ENCODE measurements at places on chromosomes 5 and 9.

- DNase-seq = no peak
Measured at GRCh38 chr5:110702300-110702699, 24.2 kb downstream of the TMEM232 start.

DNA sequence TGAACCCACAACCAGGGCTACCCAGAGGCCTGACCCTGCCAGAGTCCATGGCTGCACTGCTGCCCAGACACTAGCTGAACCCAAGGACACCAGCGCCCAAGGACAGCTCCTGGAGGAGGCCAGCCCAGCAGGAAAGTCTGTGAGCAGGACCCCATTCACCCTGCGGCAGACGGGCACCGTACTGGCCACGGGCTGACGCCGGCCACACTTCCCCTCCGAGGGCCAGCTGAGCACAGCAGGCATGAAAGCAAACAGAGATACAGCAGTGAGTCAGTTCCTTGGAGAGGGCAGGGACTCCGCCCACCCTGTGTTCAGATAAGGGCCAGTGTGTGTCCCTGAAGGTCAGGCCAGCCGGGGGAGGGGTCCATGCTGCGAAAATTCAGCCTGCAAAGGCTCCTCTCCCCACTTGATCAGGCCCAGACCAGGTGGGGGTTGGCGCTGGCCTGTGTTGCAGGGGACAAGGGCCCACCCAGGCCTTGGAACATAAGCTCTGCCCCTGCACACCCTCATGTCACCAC lies 3.2 kb downstream of the RNF208 start:
- DNase-seq = no peak

GRCh38 chr9:23741351-23741750 lies 84.7 kb downstream of the ELAVL2 start:
- DNase-seq = no peak

DNA sequence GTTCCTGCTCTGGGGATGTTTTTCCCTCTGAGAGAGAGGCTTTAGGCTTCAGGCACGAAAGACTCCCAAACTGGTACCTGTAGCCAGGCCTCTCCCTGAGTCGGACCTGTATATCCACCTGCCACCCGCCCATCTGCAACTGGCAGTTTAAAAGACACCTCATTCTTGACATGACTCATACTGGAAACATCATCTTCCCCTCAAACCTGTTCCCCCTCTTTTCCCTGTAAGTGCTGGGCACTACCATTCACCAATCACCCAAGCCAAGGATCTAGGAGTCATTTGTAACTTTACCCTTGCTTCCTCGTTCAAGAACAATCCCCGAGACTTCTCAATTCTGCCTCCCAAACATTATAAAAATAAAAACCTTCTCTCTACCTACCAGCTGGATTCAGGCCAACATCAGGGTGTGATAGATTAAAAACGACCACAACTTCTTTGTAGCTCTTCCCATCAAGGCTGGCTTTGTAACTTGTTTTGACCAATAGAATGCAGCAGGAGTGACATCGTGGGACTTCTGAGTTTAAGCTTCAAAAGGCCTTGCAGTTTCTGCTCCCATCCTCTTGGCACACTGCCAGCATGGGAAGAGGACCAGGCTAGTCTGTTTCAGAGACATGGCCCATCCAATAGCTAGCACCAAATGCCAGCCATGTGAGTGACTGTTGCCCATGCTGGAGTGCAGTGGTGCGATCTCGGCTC lies 1.8 kb upstream of the WDR31 start:
- no peak for DNase-seq

DNA sequence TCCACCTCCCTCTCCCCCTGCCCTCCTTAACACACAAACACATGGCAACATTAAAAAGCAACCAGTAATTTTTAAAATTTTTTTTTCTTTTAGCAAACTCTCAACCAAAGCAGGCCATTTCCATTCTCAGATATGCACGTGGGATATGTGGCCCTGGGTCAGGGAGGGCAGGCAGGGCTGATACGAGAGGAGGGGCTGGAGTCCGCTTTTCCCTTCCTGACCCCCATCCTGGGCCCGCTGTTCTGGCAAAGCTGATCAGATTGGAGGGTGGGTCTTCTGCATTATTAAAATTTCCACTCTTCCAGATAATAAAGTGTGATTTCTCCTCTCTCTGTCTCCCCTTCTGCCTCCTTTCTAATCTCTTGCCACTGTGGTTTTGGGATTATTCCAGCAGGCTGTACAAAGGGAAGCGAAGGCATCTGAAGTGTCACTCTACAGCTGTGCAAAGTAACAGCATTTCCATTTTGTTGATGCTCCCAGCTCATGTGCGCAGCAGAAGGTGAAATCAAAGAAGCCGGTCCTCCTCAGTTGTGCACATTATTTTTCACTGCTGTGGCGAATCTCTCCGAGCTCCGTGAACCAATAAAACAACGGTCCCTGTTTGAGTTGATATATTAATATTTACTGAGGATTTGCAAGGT lies 12.0 kb downstream of the IRX1 start:
- no peak for DNase-seq

- no peak for DNase-seq
Measured at GRCh38 chr5:389891-390622, 52.9 kb upstream of the EXOC3 start.

DNA sequence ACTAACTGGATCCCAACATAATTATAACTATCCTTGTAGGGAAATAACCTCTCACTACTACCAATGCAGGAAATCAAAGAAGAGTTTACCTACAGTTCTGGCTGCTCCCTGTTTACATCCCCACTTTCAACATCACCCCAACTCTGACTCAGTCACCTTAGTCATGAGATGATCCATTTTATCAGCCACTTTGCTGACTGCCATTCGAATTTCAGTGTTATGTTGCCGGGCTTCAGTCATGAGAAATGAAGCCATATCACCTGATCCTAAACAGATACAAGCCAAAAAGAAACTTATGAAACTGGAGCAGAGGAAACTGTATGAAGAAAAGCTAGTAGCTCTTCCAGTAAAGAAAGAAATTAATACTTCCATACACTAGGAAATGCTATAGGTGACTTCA lies 33.7 kb downstream of the SLC31A2 start:
- DNase-seq = no peak

DNA sequence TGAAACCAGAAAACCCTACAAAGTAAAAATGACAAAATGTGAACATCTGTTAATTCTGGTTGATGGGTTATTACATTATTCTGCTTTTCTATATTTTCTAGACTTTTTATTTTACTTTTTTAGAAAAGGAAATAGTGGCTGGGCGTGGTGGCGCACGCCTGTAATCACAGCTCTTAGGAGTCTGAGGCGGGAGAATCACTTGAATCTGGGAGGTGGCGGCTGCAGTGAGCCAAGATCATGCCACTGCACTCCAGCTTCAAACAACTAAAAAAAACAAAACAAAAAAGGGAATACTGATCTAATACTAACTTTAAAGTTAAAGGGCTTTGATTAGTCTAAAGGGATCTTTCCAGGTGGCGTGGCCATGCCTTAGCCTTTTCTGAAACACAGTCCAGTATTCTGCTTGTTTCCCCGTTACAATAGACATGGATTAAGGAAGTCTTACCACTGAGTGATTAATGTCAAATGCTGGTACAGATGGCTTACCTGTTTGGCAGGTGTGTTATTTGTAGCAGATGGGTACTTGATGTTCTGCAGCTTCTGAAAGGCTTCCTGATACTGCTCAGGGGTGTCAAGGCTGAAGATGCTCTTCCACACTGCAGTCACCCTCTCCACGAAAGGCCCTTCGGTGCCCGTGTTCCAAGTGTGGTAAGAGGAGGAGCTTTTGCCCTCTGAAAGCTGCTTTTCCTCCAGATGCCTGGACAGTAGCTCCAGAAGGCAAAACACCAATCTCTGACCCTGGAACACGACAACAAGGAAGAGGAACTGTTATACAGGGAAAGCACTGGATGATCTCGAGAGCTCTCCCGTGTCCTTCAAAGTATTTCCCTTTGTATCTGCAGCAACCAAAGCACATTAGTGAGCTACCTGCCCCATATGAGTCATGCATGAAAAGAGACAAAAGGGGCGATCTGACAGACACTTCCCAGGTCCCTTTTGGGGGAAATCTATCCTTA lies 37.5 kb downstream of the CNOT8 start:
- DNase-seq = no peak

DNA sequence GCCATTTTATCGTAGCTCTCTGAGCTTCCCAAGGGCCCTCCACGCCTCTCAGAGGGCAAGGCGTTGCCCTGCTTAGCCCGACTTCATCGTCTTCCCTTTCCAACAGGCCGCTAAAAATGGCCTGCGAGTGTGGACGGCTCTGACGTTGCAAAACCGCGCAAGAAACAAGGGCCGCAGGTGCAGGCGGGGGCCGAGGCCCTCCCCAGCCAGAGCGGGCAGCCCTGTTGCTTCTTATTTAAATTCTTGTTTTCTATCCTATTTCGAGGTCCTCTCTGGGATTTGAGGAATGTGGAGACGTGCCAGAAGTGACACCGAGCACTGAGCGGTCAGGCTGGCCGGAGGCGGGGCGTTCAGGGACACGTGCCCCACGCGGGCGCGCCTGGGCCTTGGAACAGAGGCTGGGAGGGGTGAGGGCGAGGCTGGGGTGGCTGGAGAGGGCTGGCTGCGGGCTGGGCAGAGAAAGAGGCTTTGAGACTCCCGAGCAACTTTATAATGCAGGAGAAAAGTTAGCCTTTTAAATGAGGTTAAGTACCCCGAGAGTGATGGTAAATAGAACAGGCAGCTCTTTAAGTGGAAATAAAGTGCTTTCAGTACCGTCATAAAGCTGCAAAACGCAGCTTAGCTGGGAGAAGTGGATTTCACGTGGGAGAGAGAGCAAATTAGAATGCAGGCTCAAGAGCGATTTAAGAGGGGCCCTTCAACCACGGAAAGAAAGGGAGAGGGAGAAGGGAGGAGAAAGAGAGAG lies 243.6 kb downstream of the AUH start:
- DNase-seq = peak; percentile 44

DNA sequence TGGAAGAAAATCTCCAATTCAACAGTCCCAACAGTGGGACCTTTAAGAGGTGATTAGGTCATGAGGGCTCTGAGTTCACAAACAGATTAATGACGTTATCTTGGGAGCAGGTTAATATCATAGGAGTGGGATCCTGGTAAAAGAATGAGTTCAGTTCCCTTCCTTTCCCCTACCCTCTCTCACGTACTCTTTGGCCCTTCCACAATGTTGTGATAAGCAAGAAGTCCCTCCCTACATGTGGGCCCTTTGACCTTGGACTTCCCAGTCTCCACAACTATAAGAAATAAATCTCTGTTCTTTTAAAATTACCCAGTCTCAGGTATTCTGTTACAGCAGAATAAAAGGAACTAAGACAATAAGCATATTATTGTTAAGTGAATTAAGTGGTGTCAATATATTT lies 37.8 kb downstream of the SLC38A9 start:
- no peak for DNase-seq

- no peak for DNase-seq
Measured at GRCh38 chr5:158812408-158812807, 287.3 kb downstream of the EBF1 start.

DNA sequence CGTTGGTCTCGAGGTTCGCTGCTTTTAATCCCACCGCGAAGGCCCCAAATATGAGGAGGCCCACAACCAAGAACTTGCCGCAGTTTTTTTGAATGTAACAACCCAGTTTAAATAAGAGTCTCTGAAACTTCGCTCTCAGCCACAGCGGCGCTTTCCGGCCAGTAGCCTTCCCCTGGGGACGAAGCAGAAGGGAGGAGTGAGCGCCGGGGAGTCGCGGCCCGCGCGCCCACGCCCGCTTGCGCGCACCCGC lies 10.4 kb downstream of the PTCH1 start:
- DNase-seq = no peak

GRCh38 chr5:125409234-125409860 lies 662.9 kb upstream of the ZNF608 start:
- no peak for DNase-seq

GRCh38 chr9:82184524-82184923 lies 196.0 kb downstream of the SPATA31D1 start:
- no peak for DNase-seq

- no peak for DNase-seq
Measured at GRCh38 chr9:4714266-4715016, 26.6 kb downstream of the AK3 start.

DNA sequence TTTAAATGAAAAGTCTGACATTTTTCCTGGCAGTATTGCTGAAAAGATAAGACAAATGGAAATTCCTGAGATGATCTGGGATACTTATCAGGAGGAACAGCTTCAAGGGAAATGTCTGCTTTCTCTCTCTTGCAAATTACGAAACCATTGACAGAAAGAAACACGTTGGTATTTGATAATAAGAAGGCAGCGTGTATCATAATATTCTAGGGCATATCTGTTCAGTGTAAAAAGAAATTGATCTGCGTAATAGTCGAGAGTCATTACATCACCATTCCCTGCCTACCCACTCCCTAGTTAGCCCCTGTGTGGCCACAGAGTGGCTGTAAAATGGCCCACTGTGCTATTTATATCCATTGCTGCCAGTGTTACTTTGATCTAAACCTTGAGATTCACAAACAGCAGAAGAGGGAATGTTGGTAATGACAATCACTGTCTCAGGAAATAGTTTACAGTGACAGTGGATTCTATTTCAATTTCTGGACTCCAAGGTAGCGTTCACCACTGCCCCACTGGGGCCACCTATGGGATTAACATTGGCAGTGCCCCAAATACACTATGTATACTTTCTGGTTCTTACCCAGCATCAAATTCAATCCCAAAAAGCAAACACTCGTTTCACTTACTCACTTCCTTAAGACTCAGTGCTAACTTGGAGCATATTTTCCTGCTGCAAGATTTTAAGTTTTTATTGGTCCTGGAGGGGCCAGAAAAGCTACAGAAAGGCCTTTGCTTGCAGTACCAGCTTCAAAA lies 133.4 kb upstream of the GAS1 start:
- DNase-seq = no peak

DNA sequence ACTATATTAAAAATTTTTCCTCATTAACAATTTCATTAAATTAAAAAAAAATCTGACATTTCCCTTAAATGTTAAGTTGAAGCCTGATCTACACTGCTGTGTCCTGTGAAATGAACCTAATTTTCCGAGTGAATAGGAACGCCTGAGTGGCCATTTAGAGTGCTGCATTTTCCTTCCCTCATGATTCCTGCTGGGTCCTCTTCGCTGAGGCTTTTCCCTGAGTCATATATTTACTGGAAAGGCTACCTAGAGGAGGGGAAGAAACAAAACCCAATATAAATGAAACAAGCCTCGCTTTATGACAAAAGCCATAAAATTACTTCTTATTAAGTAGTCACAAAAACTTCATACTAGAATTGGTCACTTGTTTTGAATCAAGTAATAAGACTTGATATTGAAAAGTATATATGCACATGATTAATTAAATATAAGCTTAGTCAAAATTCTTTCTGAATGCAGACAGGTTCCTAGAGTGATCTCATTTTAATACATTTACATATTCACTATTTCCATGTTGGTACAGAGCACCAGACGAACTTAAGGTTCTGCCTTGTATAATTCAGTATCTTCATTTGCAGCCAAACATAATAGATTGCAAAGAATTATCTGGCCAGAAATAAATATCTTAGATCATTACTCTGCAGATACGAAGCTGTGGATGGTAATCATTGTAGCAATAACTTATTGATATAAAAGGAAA lies 6.3 kb upstream of the ISCA1 start:
- DNase-seq = no peak

- no peak for DNase-seq
Measured at GRCh38 chr5:125492977-125493376, 746.5 kb upstream of the ZNF608 start.

- no peak for DNase-seq
Measured at GRCh38 chr9:116070256-116070914, 83.2 kb upstream of the PAPPA start.

- no peak for DNase-seq
Measured at GRCh38 chr5:8839361-8840055, 706.4 kb downstream of the SEMA5A start.

All from AG09319 (cell line).